ENCODE measurements at places on chromosomes 2 and 18.

DNA sequence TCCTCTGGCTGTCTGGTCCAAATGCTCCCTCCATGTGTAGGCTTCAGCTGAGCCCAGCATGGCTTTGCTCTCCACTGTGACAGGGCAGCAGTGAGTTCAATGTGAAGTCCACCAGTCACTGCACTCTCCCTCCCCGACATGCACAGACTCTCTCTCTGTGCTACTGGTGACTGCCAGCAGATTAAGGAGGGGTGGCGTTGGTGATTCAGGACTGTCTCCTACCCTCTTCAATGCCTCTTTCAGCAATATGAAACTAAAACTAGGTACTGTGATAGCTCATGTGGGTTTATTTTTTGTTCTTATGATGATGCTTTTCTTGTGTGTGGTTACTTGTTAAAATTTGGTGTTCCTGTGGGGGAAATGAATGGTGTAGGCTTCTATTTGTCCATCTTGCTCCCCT, 201.0 kb upstream of the RBMS1 start:
- no peak for DNase-seq

- DNase-seq: peak; percentile 88
Measured at GRCh38 chr2:205682239-205682970, at the start of gene NRP2. TSS of gene NRP2 (plus strand) at chr2:205682501. CDS start at chr2:205683291, 790 bp downstream.

DNA sequence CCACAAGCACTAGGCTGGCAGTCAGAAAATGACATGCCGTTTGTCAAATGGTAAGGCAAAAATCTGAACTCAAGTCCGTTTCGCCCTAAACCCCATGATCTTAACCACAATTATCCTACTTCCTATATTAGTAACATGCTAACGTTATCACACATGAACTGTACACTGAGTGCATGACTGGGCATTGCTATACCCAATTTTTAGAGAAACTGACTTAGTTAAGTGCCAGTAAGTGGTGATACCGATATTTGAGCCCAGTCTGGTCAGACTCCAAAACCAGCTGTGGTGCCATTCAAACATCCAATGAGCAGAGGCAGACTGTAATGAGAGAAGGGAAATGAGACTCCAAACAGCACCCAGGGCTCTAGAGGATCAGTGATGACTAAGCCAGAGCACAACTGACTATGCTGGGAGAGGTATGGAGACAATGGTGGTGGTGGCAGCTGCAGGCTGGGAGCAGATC, 311.7 kb upstream of the PKDCC start:
- no peak for DNase-seq

DNA sequence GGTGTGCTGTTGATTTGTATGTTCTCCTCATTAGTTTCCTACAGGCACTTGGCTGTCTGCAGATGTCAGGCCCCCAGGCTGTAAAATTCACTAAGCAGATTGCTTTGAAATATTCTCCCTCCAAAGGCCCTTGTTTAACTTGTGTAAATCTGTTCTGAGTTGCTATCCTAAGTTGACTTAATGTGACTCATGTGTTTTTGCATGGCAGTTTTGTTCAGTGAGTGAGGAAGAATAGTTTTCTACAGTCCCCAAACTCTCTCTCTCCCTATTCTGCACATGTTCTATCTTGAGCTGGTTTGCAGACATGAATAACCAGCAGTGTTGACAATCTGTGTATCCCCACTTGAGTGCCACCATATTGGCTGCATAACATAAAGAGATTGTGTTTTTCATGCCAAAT, 1005.4 kb upstream of the DDX18 start:
- DNase-seq: no peak

- DNase-seq: no peak
Measured at GRCh38 chr18:75407468-75408437, 19.8 kb downstream of the SMIM21 start.

- DNase-seq: no peak
Measured at GRCh38 chr2:64837116-64837731, 152.0 kb upstream of the SLC1A4 start.

GRCh38 chr2:196263181-196263747, 91.9 kb upstream of the STK17B start:
- DNase-seq: peak; percentile 70

GRCh38 chr2:28674062-28674712, 77.4 kb upstream of the PPP1CB start:
- no peak for DNase-seq

DNA sequence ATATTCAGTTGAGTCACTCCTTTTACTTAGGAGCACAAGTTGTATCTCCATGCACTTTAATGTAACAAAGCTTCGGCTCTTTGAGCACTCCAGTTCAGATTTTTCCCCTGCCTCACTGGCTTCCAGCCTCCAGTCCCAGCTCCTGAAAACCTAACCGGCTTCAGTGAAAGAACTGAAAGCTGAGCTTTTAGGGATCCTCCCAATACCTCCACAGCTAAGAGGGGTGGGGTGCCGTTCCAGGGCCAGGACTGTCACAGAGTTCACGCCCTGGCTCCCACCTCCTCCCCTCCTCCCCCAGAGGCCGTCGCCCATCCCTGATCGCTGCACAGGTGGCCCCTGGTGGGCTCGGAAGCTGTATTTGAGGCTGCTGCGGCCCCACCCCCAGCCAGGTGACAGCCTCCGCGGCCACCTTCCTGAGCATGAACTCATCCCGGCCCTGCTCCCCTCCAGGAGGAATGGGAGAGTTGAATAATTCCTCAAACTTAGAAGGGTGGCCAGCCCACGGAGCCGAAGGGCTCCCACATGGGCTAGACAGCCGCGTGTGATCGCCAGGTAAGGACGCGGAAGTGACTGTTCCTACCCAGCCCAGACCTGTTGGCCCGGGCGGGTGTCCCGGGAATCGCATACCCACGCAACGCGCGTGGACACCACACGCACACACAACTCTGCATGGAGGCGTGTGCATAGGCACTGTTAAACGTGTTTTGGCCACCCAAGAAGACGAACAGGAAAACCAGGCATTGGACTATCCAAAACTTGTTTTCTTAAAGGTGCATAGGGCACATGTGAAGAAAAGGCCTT, 1.8 kb downstream of the MYO5B start:
- peak; percentile 71 for DNase-seq

DNA sequence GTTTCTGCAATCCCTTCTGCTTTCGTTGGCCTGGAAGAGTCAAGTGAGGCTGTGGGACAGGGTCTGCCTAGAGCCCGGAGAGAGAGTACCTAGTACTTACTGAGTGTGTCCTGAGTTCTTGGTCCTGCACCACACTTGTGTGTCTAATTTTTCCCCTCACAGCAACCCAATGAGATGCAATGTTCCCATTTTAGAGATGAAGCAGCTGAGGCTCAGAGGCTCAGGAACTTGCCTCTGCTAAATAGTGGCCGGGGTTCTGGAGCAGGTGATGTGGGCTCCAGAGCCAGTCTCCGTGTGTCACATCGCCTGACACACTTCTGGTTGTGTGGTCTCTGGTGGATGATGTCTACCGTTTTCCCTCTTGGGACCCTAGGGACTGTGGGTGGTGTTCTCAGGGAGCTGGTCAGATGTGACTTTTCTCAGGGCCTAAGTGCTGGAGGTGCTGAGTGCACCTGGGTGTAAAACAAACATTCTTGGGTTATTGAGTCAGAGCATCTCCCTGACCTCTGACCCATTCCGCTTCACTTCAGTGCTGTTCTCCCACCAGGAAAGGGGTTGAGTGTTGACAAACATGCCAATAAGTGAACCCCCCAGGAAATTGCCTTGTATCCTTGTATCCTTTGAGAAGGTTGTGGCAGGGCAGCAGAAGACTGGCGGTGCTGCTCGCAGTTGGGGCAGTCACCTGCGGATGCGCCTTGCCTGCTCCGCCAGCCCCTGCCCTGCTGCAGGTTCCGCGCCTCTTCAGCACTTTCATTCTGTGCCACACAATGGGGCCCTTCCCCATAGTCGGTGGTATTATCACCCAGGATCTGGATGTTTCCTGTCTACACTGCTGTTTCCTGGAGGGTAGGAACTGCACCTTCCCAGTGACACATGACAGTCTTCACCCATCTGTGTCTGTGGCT, 32.1 kb downstream of the HK2 start:
- DNase-seq: no peak

- DNase-seq: no peak
Measured at GRCh38 chr2:36362291-36362690, 6.7 kb downstream of the CRIM1 start.

DNA sequence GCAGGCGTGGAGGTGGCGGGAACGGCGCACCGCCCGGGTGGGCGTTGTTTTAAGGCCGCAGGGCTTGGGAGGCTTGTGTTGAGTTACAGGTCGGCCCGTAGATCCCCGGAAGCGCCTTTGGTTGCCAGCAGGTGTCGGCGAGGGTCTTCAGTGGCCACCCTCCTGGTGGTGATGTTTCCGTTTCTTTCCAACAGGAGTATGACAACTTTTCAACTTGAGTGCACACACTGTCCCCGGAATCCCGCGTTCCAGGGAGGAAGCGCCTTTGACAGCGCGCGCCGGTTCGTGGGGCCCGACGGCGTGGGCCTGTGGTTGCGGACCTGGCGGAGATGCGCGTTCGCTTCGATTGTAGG, 1.0 kb upstream of the HDAC4 start:
- DNase-seq: no peak

DNA sequence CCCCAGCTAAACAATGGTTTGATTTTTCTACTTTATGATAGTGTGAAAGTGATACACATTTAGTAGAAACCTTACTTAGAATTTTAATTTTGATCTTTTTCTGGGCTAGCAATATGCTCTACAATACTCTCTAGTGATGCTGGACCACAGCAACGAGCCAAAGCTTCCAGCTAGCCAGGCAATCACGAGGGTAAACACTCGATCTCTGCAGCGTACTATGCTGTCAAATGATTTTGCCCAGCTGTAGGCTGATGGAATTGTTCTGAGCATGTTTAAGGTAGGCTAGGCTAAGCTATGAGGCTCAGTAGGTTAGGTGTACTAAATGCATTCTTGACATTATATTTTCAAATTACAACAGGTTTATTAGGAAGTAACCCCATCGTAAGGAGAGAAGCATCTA, 207.5 kb downstream of the LRRTM4 start:
- DNase-seq: no peak

DNA sequence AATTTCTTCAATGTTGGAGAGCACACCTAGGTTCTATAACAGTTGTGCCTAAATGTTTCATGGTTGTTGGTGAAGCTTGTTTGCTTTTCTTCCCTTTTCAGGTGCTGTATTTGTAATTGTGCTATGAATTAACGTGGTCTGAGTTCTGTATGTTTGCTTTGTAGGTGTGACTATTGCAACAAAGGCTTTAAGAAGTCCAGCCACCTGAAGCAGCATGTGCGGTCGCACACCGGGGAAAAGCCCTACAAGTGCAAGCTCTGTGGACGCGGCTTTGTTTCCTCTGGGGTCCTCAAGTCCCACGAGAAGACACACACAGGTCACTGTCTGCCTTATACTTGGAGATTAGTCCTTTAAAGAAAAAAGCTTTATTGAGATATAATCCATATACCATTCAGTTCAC, 91.2 kb downstream of the ZNF236 start:
- peak; percentile 6 for DNase-seq

DNA sequence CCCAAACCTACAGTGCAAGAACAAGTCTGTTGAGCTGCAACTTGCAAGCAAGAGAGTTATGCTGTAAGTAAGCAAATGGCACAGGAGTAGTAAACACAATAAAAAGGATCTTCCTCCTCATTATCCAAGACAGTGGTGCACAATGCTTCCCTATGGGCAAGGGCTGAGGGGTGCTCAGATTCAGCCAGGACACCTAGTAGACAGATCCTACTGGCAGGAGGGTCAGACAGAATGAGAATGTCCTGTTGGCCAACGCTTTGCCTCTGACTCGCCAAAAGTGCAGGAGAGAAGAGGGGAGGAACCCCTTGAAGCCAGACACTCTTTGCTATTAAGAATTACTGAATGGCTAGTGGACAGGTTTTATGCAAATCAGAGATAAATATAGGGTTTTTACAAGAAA, 280.4 kb upstream of the SESTD1 start:
- DNase-seq: no peak

DNA sequence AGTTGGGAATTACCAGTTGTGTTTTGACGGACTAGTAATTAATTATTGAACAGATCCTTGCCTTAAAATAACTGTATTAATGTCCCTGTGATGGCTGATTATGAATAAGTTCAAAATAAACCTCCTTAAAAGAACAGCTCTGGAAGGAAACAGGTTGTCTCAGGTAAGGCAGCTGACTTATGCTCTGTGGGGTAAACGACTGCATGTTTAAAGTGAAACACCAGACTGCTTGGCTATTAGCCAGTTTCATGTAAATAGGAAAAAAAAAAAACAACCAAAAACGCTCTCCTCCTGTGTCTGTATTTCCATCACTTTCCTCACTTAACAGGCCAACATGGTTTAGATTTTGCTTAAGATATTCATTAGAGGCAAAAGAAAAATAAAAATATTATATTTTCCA, 243.6 kb downstream of the TMEM182 start:
- DNase-seq: no peak

- DNase-seq: no peak
Measured at GRCh38 chr2:156396126-156396525, 40.1 kb upstream of the GPD2 start.

DNA sequence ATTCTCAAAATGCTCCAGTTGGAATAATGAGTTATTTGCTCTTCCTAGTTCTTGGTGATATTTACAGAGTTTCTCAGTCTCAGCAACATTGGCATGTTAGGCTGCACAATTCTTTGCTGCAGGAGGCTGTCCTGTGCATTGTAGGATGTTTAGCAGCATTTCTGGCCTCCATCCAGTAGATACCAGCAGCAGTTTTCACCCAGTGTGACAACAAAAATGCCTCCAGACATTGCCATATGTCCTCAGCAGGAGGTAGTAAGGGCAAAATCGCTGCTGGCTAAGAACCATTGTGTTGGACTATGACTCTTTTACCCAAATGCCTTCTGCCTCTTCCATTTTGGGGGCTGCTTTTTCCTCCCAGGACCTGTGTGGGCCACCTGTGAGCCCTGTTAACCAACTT, 50.4 kb downstream of the PAX8 start:
- DNase-seq: no peak

- no peak for DNase-seq
Measured at GRCh38 chr2:147998203-147998602, 22.3 kb downstream of the ORC4 start.

- no peak for DNase-seq
Measured at GRCh38 chr2:236811062-236811656, 241.5 kb downstream of the ACKR3 start.

DNA sequence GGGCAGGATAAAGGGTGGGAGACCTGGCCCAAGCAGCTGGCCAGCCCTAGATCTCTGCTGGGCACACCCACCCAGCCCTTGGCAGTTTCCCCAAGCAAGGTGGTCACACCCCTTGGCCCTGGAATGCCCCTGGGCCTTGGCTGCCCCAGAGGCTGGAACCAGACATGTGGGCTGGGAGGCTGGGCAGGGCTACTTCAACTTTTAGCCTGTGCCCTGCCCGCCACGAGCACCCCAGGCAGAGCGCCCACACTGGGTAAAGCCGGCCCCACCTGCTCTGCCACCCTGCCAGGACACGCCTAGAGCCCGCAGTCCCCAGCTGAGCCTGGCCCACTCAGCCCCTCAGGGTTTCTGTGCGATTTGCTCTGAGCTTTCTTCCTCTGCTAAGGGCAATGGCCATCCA, 119.7 kb upstream of the SMAD2 start:
- no peak for DNase-seq

All from small intestine (tissue), 16 donors.